NCI-H460 (cell line): ENCODE measurements at places on chromosomes 12 and 14. TPM values are rescaled to one million over a fixed set of nuclear protein-coding genes. Genes with fewer than 3 reads are reported as not detected.

Gene CHFR
- total RNA-seq, result 17.3 and 20.7 TPM in 2 replicates

Gene DPF3
- not detected in 2 replicates for total RNA-seq

Gene RNASE3
- total RNA-seq, result not detected in 2 replicates

Gene SOX5
- total RNA-seq, result not detected in 2 replicates

Gene MIPOL1
- total RNA-seq, result 24.4 and 29.7 TPM in 2 replicates
